Fibroblast of lung (primary cell): ENCODE measurements at places on chromosomes 5 and 9.

GRCh38 chr5:157793301-157793700 is 49.8 kb downstream of the LSM11 start:
- DNase-seq: no peak

DNA sequence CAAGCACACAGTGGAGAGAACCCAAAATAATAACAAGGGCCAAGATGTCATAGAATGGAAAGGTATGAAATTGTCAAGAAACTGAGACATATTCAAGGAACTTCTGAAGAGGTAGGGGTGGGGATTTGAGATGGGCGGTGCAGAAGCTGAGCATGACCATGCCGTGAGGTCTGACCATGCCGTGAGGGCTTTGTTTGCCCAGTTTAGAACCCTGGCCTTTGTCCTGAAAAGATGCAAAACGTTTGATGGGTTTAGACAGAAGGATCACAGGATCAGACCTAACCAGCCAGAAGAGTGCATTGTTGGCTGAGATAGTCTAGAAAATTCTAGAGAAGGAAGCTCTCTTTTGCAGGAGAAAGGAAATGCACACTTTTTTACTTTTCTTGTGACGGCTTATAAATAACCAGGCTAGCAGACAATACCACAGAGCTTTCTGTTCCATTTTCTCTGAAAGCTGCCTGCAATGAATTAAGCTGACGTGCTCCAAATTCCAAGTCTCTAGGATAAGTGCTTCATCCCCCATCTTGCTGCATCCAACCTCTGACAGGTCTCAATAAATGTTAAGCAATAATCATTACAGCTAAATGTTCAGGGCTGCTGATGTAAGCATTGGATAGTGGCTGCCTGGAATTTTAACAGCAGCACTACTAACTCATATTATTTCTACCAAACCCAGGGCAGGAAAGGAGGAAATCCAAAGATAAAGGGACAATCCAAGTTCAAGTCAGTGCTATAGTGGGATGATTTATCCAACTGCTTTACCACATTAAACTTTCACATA is 110.9 kb upstream of the IL6ST start:
- no peak for DNase-seq

- DNase-seq: no peak
Observed at GRCh38 chr9:14318934-14319580, 5.1 kb upstream of the NFIB start.

- no peak for DNase-seq
Observed at GRCh38 chr5:5363045-5363444, 59.4 kb upstream of the ICE1 start.

DNA sequence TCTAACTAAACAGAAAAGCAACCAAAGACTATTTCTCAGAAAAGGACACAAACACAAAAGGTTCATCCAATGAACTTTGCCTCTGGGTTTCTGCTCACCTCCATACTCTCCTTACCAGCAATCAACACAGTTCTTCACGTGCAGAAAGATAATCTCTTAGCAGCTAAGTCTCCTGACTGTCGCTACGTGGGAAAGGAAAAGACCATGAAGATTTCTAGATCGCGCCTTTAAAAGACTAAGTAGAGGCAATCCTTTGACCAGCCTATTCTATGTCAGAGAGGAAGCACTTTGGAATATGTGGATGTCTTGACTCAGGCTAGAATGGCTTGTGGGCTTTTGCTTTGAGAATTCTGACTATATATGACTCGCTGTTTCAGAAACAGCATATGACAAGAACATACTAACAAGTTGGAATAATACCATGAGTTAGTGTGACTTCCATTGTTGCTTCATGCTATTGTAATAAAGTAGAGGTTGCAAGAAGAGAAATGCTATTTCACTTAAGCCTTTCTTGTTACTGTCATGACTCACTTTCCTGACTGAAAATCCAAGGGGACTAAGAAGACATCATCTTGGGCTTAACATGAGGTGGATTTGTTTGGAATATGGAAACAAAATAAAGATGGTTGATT is 339.5 kb upstream of the RFX3 start:
- DNase-seq: peak; percentile 19

- DNase-seq: no peak
Observed at GRCh38 chr5:141762316-141762715, 80.3 kb upstream of the ARAP3 start.

DNA sequence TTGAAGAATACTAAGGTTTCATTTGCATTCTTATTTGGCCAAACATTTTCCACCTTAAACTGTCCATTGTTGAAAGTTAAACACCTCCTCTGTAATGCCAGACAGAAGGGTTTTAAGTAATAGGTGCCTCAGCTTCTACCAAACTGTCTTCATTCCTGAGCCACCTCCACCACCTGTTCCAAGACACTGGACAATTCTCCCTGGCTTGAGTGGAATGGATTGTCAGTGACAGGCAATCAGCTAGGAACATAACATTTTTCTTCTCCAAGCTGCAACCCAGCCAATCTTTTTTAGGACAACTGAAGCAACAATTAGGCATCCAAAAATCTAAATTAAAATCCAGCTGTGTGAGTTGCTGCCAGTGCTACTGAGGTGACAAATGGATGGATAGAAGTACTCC is 73.9 kb upstream of the ICE1 start:
- DNase-seq: no peak

DNA sequence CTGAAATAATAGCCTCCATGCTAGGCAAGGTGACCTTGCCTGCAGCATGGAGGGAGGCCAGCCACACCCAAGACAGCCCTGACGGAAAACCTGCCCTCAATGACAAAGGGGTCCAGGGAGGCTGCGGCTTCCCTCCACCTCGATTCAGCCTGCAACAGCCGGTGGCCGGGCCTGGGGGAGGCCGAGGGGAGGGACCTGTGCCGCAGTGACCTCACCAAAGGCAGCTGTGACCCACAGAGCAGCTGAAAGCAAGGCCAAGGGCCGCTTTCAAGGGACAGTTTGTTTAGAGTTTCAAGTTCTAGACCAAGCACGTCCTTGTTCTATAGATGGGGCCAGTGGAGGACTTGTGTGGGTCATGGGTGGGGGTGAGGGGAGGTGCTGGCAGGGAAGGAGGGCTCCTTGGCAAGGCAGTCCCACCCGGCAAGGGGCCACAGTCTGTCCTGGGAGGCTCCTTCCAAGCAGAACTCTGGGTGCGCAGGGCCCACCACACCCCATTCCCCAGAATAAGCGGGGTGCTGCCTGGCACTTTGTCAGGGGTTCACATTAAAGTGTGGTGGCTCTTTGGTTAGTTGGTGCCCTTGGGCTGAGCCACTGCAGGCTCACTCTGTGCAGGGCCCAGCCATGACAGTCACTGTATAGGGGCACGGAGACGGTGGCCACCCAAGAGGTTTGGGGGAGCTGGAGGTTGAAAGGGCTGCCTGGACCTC is 226.5 kb downstream of the FANCC start:
- no peak for DNase-seq

DNA sequence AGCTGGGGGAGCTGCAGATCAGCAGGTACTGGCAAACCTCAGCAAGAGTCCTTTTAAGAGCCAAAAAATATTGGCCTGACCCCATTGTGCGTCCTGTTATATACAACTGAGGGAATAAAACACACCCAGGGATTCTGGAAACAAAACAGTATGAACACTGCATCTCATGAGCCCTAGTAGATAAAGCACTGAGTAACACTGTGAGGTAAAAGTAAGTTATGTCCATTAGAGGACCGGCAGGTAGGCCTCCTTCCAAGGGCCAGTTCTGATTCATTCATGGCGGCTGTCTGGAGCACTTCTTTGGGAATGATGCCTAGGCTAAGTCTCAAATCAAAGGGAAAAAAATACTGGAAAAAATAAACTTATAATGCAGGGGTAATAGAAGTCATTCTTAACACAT is 64.9 kb downstream of the PDE4D start:
- DNase-seq: peak; percentile 85

DNA sequence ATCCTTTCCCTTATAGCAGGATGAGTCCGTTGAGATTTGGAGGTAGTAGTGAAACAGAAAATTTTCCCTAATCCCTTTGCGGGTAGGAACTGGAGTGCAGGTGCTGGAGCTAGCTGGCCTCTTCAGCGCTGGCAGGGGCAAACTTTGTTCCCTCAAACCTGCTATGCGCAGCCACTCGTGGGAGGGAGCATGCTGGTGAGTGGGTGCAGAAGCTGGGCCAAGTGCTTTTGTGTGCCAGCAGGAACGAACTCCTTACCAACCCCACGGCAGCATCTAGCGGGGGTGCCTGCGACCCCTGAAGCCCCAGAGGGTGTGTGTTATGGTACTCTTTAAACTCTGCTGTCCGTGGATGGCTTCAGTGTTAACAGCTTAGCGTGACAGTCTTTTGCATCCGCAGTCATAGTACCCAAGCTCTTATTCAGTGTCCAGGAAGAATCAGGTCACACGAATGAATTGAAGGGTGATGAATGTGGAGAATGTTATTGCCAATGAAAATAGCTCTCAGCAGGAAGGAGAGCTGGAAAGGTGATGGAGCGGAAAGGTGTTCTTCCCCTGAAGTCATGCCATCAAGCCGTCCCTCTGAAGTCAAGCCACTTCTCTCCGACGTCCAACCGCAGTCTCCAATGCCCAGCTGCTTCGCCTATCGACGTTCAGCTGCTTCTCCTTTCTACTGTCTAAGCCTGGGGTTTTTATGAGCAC is 1445.1 kb upstream of the CDH9 start:
- DNase-seq: no peak

- DNase-seq: peak; percentile 22
Observed at GRCh38 chr5:184471-184870, 6.8 kb upstream of the LRRC14B start.

DNA sequence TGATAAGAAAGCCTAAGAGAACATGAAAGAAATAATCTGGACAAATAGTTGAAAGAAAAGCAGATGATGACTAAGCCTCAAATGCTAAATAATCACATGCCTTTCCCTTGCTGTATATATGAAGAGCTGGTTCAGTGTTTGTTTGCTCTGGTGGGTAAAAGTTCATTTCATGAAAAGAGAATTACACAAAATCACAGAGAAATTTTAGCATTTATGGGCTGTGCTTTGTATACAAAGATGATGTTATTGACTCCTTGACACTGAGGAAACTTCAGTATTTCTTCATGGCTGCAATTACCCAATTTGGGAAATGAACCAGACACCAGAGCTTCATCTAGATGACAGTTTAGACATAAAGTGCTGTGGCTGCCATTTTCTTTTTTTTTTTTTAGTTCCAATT is 527.2 kb downstream of the NR2F1-AS1 start:
- peak; percentile 94 for DNase-seq
